ENCODE measurements at places on chromosomes 13 and 19.

DNA sequence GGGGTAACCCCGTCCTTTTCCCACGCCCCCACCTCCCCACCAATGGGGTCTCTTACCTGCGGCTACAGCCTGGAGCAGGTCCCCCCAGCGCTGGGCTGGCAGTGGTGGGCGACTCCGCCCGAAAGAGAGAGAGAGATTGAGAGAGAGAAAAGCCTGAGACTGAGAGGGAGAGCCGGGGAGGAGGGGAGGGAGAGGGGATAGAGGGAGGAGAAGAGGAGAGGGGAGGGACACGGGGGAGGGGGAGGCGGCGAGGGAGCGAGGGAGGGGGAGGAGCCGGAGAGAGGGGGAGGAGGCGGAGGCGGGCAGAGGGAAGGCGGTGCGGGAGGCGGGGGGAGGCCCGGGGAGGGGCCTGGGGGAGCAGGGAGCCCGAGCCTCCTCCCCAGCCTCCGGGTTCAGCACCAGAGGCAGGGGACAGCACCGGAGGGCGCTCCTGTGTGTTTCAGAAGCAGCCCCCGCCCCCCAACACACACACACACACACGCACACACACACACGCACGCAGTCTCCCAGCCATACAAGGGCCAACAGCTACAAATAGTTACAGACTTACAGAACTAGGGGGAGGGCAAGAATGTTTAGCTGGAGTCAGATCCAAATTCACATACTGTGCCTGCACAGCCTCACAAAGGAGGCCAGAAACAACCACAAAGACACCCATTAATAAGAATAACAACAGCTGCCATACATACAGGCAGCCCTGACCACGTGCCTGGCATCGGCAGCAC lies at the start of gene SLC8A2:
SLC8A2 (minus strand) TSS at position 161 of the 725 bp plus-strand sequence. CDS start 5,490 bp downstream, outside the sequence.
- DNase-seq = no peak

DNA sequence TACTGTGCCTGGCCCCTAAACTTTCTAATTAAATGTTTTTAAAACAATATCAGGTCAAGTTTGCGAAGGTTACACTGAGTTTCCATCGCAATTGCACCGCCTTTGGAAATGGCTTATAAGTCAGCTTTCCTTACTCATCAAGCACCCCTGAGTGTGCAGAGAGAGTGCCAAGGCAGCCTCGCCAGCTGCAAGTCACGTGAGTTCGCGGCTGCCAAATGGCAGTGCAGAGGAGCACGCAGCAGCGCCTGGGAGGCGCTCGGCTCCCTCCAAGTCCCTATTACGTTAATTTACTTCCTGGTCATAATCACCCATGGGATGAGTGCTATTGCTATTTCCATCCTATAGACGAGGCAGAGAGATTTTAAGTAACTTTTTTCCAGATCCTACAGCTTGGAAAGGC lies 319.6 kb downstream of the TEX29 start:
- DNase-seq = no peak

DNA sequence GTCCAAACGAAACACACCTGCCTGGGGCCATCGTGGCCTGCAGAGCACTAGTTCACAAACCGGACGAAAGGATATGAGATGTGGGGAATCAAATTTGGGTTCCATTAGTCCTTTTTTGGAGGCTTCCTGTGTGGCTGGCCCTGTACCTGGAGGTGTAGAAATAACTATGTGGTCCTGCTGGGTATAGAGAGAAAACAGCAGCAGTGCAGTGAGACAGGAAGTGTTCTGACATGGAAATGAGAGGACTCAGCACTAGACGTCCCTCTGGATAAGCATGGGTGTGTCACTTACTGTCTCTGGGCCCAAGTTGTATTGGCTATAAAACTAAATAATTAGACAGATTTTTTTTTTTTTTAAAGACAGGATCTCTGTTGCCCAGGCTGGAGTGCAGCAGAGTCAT lies 12.3 kb downstream of the KDELR1 start:
- no peak for DNase-seq

GRCh38 chr13:44368599-44369368 lies 4.8 kb upstream of the SERP2 start:
- DNase-seq = no peak

DNA sequence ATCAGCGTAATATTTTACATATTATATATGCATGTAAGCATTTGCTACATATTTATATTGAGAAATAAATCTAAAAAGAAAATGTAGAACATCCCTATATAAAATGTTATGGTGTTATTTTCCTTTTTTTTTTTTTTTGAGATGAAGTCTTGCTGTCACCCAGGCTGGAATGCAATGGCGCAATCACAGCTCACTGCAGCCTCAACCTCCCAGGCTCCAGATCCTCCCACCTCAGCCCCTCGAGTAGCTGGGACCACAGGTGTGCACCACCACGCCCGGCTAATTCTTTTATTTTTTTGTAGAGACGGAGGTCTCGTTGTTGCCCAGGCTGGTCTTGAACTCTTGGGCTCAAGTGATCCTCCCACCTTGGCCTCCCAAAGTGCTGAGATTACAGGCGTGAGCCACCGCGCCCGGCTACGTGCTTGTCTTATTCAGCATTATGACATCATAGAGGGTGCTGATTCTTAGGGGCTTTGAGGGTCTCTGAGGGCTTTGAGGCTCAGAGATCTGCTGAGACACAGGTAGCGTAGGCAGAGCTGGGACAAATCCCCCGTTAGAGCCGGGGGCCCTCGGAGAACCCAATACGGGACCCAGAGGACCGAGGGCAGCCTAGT lies 101.9 kb downstream of the GADD45B start:
- no peak for DNase-seq

GRCh38 chr13:97245011-97245410 lies 22.9 kb downstream of the MBNL2 start:
- no peak for DNase-seq

DNA sequence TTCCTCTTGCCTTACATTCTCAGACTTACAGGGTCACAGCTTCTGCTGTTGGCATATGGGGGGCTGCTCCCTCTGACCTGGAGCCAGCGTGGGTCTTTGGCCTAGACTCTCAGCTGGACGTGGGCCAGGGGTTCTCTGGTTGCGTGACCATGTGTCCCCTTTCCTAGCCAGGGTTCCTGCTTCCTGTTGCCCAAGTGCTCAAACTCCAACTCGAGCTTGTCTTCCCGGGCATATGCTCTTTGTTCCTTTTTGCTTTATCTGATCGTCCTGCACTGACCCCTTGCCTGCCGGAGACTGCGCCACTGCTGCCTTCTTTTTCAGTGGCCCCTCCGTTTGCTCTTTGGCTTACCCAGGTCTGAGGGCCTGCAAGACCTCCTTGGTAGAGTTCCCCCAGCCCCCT lies 25.3 kb upstream of the GPR183 start:
- peak; percentile 50 for DNase-seq

DNA sequence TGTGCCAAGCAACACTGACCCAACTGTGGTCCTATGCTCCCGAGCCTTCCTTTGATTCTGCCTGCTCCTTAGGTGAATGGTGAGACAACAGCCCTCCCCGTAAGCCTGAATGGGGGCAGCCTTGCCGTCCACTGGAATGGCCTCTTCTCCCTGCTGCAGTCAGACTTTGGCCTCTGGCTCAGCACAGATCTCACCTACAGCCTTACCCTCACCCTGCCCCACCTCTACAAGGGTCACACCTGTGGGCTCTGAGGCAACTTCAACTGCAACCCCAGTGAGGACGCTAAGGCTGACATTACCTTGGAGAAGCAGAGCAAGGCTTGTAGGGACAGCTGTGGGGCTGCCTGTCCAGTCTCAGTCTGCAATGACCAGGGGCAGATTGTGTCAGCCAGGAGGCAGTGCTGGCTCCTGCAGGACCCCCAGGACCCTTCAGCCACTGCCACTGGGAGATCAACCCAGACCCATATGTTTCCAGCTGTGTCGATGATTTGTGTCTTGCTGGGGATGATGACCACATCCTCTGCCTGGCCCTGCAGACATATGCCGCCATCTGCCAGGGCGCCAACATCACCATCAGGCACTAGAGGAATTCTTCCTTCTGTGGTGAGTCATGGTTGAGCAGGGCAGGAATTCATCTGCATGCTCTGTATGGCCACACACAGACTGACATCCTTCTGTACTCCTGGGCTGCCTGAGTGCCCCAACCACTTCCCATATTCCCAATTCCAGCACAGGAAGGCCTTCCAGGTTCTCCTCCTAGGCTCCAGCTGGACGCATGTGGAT lies 27.3 kb upstream of the FXYD3 start:
- no peak for DNase-seq

DNA sequence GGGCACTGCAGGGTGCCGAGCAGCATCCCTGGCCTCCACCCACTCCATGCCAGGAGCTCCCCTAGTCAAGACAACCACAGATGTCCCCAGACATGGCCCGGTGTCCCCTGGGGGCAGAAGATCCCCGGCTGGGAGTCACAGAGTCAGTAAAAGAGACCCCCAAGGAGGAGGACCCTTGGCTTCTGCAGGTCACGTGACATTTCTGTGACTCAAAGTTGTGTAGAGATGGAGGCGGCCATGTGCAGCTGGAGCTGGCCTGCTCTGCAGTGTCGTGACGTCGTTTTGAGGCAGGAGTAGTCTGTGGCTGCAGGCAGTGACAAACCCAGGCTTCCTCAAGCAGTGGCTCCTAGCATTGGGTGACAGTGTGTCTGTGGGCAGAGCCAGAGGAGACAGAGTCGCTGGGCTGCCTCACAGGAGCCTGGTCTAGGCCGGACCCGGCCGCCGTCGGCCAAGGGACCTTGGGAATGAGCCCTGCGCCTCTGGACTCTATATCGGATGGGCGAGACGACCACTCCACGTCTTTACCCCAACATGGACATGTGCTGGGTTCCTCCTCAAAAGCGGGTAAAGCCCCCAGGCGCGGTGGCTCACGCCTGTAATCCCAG lies 7.7 kb upstream of the DIRAS1 start:
- DNase-seq = no peak

DNA sequence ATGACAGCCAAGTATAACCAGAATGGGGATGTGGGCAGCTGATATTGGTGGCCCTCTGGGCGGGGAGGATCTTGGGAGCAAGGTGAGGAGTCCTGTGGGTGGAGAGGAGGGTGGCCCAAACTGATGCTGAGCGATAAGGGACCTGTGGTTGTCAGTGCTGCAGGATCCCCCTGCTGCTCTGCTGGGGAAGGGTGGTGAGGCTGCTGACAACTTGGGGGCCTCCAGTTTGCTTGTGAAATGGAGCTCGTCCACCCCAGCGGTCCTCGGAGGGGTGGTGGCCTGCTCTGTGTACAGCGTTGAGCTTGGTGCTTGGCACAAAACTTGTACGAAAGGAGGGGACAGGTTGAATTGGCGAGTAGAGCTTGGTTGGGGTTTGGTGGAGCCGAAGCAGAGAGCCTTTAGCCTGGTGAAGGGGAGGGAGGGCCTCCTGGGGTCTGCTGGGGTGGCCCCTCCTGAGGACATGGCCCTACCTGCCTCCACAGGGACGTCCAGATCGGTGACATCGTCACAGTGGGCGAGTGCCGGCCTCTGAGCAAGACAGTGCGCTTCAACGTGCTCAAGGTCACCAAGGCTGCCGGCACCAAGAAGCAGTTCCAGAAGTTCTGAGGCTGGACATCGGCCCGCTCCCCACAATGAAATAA lies 2.9 kb downstream of the RPS11 start:
- DNase-seq = peak; percentile 33

GRCh38 chr13:112690283-112690929 lies 568 bp downstream of the ATP11A start:
- DNase-seq = peak; percentile 88

DNA sequence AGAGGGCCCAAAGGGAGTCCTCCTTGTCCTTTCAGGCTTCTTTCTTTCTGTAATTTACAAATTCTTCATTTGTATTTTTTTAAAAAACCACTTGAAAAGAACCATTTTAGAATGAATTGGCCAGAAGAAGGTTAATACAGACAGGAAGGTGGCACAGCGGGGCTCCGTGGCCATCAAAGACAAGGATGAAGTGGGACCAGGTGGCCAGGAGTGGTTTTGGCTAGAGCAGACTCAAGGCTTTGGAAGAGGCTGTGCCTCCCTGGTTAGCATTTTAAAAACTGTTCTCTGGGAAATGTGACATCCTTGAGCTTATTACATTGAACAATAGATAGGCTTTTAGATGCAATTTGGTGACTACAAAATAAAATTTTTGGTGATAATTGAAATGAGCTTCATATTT lies 48.4 kb downstream of the ATP8A2 start:
- DNase-seq = no peak

GRCh38 chr13:46679369-46680120 lies 117.4 kb downstream of the ESD start:
- no peak for DNase-seq

DNA sequence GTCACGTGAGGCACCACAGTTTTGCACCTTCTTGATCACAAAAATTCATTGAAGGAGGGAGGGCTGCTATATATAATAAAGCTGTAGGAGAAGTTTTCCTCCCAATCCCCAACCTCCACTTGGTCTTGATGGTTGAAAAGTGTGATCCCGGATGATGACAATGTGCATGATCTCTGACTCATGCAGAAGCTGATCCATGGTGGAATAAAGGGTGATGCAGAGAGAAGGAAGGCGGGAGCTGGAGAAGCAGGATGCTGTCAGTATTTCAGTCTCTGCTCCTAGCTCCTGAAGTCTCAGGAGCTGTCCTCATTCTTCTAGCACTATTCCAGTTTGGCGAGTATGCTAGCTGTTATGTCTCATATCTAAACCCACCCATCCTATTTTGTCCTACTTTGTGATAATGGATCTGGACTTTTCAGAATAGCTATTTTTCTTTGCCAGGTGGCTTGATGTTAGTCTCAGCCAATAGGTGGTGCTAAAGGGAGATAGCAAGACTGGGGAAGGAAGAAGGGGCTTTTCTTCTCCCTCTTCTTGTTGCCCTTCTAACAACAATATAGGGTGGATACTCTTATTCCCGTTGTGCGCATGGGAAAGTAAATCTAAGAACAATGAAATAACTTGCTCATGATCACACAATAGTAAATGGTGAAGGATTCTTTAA lies 65.6 kb upstream of the HTR2A start:
- DNase-seq = no peak

DNA sequence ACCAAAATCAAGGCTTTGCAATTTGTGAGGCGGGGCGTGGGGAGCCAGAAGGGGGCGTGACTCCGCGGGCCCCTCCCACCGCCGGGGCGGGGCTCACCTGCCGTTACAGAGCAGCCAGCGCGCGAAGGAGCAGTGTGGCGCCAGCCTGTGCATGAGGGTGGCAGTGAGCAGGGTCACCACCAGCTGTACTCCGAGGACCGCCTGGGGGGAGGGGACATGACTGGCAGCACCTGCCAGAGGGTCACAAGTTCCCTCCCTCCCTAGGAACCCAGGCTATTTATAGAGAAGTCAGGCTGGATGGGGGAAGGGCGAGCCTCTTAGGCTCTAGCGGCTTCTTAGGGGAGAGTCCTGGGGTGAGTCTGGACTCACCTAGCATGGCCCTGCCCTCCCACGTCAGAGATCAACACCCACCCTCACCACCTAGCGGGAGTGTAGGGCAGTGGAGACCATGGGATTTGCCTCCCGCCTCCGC lies 3.6 kb downstream of the TMEM161A start:
- peak; percentile 89 for DNase-seq

DNA sequence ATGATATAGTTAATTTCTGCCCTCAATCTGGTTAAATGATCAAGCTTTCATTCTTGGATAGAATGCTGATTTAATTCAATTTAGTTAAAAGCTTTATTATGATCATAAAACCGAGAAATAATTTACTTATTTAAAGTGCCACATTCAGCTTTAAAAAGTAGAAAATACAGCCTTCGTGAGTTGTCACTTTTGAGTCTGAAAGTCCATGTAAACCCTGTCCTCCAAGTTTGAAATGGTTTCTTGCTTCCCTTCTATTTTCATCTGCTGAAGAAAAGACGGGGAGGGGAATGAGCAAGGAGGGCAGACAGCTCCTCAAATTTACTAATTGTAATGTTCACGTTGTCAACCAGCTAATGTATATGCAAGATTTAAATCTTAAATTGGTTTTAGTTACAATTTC lies 59.5 kb downstream of the NDFIP2 start:
- DNase-seq = no peak

- no peak for DNase-seq
These were observed 1.3 kb downstream of the PNMA8B start for GRCh38 chr19:46494146-46494940.
